Stimulated activated CD4-positive, alpha-beta T cell treated with anti-CD3 and anti-CD28 coated beads, Interleukin-12 subunit alpha, Interleukin-12 subunit beta, amount 100 ng/mL, for 48 hours (primary cell): ENCODE measurements at places on chromosomes 2 and 18.

DNA sequence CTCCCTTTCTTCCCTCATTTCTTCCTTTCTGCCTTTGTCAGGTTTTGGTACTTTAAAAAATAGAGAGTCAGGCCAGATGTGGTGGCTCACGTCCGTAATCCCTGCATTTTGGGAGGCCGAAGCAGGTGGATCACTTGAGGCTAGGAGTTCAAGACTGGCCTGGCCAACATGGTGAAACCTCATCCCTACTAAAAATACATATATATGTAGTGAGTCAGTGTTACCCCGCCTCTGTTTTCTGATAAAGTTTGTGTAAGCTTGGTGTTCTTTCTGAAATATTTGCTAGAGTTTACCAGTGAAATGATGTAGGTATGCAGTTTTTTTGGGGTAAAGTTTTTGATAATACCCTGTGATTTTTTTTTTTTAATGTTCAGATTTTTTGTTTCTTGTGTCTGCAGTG lies 58.8 kb downstream of the DGKD start:
- DNase-seq = no peak

GRCh38 chr18:42860011-42860410 lies 255.5 kb downstream of the RIT2 start:
- no peak for DNase-seq

DNA sequence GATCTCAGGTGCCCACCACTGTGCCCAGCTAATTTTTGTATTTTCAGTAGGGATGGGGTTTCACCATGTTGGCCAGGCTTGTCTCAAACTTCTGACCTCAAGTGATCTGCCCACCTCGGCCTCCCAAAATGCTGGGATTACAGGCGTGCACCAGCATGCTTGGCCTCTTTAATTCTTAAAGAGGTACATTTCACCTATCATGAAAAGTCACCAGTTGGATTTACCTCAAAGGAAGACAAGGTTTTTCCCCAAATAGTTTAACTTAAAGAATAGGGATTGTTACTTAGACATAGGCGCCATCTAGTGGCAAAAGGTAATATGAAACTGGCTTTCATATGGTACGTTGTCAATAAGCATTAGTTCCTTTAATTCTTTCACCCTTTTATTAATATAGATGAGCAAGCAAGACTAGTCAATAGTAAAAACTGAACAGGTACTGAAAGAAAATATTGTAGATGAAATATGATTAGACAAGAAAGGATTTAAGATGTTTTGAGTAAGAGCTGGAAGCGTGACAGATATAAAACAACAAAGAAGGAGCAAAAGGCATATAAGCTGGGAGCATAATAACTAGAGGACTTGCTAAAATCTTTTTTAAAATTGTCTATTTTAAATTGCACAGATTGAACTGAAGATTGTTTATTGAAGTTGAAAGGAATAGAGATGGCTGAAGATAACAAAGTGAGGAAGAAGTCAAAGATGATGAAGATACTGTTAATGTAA lies 35.0 kb upstream of the PSMD14 start:
- DNase-seq = no peak

DNA sequence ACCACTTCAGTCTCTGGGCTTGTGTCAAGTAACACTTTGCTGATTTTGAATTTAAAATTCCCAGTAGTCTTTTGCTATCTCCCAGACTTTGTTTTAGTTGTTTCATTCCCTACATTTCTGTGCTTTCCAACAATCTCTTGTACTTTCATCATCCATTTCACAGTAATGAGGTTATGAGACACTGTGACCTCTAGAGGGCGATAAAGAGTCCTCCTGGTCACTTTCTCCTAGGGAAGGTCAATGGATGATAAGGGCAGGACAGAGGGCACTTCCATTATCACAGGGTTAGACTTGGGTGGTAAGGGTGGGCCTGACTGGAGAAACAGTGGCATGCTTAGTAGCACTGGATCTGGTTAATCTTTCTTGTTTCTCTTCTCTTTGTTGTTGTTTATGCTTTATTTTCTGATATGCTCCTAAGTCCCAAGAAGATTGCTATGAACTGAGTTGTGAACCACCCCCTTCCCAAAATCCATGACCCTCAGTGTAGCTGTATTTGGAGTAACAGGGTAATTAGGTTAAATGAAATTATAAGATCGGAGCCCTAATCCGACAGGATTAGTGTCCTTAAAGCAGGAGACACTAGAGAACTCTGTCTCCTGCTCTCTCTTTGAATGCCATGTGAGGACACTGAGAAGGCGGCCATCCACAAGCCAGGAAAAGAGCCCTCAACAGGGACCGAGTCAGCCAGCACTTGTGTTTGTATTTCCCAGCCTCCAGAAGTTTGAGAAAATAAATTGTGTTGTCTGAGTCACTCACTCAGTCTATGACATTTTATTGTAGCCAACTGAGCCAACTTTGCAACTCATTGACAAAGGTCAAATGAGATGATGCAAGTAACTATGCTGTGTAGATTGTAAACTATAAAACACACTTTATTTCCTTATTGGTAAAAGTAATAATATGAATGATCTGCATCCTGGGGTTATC lies 779.2 kb downstream of the CNTNAP5 start:
- no peak for DNase-seq

DNA sequence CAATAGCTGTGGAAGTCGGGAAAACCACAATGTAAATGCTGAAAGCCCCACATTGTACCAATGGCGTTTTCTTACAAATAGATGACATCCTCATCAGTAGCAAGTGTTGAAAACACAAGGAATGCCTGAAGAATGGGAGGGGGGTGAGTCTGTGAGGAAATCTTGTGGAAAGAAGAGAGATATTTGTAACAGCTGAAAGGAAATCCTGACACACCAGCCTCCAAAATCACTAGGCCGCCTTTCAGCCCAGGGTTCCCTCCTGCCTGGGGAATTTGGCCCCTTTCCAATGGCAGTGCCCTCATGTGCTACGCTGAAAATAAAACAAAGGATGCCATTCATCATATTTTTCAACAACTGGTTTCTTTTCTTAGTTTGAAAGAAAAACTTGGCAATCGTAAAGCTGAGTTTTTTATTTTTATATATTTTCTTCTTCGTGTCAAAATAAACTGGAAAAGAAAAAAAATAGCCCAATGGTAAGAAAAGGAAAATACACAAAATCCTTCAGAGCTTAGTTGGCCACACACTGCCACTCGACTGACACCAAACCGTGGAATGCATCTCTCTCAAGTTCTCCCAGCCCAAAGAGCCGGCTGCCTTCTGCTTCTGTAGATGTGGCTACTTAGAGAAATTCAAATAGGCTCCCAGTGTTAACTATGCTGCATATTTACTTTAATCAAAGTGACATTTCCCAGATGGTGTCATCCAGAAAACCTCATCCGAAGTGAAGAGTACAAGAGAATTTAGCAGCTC lies 52.0 kb downstream of the FTCDNL1 start:
- DNase-seq = no peak

- DNase-seq = no peak
These were observed 132.7 kb downstream of the TSN start for GRCh38 chr2:121888189-121888557.

GRCh38 chr2:229375251-229375650 lies 104.2 kb upstream of the PID1 start:
- no peak for DNase-seq

DNA sequence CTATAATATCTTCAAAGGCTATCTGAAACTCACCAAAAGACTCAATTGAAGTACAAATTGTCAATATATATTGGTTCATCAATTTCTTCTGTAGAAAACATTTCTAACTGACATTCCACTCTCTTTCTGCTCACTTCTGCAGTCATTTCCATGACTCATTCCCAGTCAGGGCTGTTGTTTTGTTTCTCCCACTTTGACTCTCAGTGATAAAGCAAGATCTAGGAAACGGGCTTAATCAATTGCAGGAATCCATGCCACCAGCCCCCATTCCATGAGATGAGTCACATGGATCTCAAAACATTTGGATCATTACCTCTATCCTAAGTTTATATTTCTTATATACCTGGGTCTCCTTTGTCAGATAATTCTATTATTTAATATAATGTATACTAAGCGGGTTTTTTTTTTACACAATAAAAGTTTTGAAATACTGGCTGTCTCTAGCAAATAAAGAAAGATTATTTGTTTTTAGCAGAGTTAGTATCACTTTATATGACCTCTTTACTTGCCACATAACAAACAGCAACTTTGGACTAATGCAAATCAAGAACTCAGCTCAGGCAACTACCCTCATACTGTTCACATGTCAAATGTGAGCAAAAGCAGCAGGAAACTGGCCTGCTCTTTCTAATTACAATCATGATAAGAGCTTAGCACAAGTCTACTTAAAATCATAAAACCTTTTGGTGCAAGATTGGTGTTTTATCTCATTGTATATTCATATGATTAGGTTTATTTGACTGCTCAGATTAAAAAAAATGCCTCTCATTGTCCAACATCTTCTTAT lies 251.1 kb upstream of the PIK3C3 start:
- DNase-seq = no peak

- DNase-seq = no peak
These were observed 305.4 kb downstream of the LPIN1 start for GRCh38 chr2:12051831-12052230.

DNA sequence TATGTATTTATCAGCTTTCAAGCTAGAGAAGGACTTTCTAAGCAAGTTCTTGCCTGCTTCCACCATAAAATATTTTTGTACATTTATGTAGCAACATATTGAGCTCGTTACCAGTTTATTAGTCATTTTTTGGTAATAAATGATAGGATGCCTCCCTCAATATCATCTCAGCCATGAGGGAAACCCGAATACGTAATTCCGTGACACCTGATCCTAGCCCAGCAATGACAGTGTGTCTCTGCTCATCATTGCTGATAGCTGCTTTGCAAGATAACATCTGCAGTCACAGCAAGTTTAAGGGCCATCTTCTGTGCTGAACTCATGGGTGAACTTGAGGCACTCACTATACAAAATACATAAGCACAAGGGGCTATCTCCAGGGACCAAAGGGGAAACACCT lies 62.2 kb downstream of the COL6A3 start:
- DNase-seq = no peak

DNA sequence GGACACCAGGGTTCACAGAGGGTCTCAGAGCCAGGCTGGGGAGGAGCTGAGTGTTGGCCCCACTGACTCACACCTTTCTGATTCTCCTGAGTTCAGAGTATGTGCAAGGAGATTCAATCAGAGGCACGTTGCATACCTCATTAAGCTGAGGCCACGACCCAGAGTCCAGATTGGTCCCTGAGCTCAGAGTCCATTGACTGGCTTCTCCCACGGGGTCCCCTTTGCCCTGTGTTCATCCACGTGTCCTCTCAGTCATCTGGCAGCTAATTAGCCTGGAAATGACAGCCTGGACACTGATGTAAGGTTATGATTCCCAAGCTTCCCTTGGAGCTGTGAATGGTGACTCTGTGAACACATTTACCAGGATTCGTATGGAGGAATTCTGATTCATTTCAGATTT lies 267.2 kb downstream of the SH3BP4 start:
- no peak for DNase-seq

DNA sequence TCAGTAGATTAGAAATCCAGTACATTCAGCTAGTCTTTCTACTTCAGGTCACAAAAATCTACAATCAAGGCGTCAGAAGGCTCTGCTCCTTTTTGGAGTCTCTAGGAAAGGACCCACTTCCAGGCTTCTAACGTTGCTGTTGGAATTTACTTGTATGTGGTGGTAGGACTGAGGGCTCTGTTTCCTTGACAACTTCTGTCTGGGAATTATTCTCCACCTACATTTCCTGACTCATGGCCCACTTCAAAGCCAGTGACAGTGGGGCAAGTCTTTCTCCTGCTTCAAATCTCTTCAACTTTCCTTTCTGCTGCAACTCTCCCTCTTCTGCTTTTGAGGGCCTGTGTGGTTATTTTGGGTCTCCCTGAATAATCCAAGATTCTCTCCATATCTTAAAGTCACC lies 10.4 kb upstream of the TMX3 start:
- DNase-seq = no peak

DNA sequence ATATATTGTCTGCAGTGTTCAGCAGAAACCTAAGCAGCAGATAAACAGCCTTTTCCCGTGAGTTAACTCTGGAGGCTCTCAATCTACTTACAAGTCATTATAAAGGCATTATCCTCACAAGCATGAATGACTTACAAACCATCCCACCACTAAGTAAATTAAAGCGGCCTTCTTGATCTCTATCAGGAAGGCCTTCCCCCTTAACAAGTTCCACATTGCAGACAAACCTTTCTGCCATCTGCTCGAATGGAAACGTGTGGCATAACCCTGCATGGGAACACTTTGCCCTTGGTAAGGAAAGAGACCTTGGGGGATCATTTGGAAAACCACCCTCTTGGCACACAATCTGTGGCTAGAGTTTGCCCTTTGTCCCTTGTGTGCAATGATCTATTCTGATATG lies 199.5 kb downstream of the OSR1 start:
- DNase-seq = no peak

DNA sequence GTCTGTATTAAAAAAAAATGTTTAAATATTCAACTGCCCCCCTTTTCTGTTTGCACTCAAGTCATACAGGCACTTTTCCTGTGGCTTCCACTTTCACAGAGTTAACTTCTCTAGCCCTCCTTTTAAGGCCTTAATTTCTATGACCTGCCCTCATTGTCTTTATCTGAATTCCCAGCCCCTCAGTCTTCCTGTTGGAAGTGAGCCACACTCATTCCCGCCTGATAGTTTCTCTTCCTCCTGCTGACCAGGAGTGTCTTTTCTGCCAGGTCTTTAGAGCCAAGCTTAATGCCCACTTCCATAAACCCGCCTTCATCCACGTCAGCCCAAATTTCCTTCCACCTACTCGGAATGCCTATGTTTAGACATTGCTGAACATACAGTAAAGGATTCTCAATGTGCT lies 10.5 kb downstream of the COPS8 start:
- no peak for DNase-seq
